T1000 (cell line): ENCODE measurements at places on chromosomes 4 and X.

GRCh38 chr4:30191902-30192301 is 528.3 kb upstream of the PCDH7 start:
- no peak for DNase-seq

GRCh38 chr4:40180356-40180755 is 16.5 kb upstream of the RHOH start:
- DNase-seq: no peak

- DNase-seq: no peak
Observed at GRCh38 chr4:76874176-76874575, 23.8 kb downstream of the SOWAHB start.

DNA sequence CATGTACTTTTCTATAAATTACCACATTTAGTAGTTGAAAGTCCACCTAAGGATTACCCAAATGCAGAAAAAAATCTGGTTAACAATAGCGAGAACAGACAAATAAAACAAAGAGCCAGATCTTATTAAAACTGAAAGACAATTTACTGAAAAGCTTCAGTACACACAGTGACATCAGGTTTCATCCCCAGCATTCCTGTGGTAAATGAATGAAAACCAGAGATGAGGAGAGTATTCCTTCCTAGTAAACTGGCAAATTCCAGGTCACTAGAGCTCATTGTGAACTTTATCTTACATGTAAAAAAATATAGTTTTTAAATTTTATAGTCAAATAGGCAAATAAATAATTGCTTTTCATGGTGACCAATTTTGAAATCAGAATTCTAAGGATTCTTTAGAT is 1290.5 kb downstream of the ADGRL3 start:
- DNase-seq: no peak

DNA sequence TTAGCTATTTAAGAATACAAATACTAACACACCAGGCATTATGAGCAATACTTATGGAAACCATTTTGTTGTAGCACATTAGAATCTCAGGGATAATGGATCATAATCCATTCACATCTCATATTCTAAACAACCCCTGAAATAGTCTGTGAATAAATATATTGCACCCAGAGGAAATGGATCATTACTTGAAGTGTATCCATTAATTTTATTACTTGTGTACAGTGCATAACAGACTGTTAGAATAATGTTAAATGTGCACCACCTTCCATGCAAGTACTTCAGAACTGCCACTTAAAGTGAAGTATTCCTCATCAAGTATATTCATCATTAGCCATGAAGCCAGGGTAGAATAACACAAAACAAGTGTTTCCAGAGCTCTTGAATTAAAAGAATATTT is 715.5 kb downstream of the DMD start:
- no peak for DNase-seq

- no peak for DNase-seq
Observed at GRCh38 chr4:52243367-52243766, 192.3 kb downstream of the SPATA18 start.

DNA sequence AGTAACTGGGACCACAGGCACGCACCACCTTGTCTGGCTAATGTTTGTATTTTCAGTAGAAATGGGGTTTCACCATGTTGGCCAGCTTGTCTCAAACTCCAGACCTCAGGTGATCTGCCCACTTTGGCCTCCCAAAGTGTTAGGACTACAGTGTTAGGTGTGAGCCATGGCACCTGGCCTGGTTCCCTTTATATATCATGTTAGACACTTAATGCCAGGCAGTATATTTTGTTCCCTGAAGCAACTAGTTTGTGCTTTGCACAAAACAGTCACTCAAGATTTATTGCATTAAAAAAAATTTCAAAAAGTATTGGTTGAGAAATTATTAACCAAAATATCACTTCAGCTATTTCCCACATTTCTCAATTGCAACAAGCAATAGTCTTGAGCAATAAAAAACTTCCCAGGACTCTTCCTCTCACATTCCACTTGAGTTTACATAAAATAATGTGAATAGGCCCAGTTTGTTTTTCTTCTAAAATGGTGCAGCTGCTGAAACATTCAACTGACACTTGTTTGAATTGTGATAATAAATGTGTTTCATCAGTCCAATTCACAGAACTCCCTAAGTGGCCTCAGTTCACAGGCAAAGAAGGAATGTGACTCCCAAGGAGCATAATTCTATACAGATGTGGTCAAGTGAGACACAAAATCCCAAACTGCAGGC is 22.7 kb downstream of the CXCL1 start:
- DNase-seq: no peak

DNA sequence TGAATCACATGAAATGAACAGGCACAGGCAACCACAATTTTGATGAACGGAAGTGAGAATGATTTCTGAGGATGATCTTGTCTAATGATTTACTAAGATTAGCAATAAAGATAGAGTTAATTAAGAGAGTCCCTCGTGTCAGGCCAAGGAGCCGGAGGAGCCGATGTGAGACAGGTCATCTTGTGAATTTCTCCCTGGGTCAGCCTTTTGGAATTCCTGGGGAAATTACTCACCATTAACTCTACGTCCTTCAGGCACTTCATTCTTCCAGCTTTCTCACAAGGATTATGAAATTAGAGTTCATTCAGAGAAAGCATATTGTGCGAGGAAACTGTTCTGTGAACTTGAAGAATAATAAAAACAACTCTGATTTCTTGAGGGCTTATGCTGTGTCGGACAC is 86.7 kb downstream of the PSAPL1 start:
- DNase-seq: no peak

DNA sequence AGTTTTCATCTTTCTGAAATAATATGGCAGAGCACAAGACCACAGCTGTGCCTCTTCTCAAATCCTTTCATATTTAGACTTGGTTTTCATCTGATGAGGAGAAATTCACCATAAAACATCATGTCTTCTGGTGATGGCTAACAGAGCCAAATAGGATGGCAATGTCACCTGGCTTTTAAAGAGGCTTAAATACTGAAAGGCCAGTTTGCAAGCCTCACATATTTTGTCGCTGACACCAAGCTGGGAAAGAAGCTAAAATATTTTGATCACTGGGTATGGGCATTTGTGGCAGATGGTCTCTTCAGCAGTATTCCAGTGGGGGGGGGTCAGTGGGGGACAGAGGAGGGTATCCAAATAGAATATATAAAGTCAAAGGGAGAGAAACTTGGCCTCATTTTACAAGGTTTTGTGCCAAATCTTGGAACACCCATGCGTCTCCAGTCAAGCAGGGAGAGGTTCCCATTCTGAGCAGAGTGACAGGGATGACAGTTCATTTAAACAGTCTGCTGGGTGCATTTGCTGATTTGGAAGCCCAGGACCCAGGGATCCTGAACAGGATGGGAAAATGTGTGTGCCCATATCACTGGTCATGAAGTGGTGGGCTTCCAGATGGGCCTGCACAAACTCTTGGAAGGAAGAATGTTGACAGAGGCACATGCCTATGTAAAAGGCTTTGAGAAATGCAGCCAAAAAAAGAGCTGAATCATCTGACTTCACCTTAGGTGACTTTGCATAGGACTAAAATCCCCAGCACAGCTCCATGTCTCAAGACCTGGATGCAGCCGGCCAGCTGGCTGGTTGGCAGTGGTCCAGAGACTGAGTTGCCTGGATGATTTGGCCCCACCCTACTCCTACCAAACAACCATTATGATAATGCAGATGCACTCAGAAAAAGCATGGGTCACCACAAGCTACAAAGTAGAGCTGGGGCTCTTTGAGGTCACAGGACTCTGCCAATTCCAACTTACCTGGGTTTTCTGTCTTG is 484.4 kb upstream of the NR3C2 start:
- no peak for DNase-seq

DNA sequence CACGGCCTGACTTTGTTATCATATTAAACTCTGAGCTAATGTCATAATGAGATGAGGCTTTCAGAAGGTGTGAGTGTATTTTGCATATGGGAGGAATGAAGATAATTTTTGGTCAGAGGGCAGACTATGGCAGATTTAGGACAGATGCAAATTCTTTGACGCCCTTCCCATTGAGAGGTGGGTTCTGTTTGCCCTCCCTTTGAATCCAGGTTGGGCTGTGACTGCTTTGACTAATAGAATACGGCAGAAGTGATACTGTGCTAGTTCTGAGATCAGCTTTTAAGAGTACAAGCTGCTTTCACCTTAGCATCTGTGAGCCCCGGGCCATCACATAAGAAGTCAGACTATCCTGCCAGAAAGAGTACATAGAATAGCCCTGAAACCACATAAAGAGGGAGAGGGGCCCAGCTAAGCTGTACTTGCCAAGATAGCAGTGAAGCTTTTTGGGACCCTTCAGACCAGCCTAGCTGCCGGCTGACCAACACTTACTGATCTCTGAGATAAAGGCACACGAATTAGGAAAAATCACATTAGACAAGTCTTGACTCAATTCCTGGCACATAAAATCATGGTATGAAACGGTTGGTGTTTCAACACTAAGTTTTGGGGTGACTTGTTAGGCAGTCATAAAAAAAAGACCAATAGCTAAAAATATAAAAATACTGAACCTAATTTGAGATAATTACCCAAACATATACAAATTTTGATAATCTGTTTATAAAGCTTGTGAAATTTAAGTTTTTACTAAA is 166.7 kb upstream of the SH3RF1 start:
- no peak for DNase-seq

DNA sequence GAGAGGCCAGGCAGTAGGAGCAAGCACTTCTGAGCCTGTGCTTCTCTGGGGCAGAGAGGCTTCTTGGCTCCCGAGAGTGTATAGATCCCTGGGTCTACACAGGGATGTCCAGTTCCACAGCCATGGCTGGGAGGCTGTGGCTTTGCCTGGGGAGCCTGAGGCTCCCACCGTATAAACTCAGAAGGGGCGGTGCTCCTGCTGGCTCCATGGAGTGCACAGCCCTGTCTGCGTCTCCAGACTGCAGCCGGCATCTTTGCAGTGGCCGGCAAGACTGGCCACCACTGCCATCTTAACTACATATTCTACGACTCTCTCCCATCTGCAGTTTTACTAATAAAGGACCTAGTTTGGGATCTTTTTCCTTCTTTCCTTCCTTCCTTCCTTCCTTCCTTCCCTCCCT is 1253.8 kb downstream of the C4orf33 start:
- no peak for DNase-seq

DNA sequence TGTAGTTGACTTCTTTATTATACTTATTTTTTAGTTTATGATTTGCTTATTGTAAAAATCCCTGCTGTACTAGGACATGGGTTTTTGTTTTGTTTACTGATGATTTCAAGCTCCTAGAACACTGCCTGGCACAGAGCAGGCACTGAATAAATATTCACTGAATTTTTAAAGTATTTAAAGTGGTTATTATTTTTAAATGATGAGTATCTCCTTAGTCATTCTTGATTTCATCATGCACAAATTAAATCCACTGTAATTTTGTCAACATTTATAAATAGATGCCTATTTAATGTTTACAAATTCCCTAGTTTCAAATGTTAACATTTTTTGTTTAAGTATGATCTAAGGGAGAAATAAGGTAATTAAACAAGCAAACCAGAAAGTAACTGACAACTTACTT is 367.9 kb upstream of the SLIT2 start:
- DNase-seq: no peak
